Fibroblast of pulmonary artery (primary cell): ENCODE measurements at places on chromosomes 6 and 20.

GRCh38 chr6:142413111-142413510, 111.3 kb downstream of the ADGRG6 start:
- peak; percentile 52 for DNase-seq

DNA sequence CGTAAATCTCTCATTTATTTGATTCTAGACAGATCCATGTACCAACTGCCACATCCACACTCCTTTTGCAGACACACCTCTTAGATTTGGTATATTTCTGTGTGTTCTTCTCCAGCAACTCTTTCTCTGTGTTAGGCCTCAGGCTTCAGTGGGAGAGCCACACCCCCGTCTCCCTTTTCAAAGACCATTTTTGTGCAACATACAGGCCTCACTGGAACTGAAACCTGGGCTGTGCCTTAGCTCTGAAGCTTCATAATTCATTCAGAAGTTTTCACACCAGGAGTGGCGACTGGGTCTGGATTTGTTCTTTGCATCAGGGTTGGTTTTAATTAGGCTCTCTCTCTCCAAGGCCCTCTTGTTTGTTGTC, 170.2 kb downstream of the THBS2 start:
- DNase-seq, result no peak

- no peak for DNase-seq
Observed at GRCh38 chr20:55561259-55561658, 444.1 kb downstream of the CBLN4 start.

DNA sequence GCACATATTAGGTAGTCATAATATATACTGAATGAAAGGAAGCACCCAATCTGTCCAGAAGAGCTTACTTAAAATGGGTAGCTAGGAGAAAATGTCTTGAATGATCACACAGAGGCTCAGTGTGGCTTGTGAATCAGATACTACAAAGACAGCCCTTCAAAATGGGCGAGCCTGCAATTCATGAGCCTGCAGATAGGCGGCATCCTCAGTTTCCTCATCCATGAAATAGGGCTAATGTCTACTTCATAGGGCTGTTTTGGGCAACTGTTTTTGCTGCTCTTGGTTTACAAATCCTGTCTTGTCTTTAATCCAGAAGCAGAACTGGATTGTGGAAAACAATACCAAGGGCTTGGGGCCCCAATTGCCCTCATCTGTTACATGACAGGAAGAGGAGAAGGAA, 129.3 kb upstream of the KCNK16 start:
- no peak for DNase-seq

DNA sequence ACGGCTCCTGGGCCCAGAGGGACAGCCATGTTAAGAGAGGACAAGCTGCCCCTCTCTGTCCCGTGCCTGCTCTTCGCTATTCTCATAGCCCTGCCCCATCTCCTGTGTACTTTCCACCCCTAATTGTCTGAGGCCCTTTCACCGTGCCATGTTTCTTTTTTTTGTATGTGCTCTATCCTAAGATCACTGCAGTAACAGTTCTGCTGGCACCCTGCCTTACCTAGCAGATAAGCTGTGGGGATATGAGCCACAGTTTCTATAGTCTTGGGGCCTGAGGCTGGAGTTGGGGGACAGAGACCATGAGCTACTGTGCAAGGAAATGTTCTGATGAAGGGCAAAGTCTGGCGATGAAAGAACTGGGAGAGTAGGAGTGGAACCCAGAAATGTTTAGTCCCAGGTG, 269.5 kb upstream of the CITED2 start:
- DNase-seq, result no peak

DNA sequence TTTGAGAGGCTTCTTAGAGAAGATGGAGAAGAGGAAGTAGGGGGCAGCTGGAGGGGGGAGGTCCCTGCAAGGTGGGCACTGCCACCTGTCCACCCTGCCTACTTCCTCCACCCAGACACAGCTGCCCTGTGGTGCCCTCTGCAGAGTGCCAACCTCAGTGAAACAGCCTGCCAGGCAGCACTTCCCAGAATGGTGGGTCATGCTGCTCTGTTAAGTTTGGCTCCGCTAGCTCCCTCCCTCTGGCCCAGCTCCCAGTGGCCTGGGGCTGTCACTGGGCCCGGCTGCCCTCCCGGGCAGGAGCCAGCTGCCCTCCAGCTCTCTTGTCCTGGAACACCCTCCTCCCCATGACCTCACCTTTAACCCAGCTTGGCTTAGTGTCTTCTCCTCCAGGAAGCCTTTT, 5.1 kb upstream of the EPB41L1 start:
- DNase-seq, result no peak

- no peak for DNase-seq
Observed at GRCh38 chr20:41065716-41066115, 37.1 kb downstream of the TOP1 start.

DNA sequence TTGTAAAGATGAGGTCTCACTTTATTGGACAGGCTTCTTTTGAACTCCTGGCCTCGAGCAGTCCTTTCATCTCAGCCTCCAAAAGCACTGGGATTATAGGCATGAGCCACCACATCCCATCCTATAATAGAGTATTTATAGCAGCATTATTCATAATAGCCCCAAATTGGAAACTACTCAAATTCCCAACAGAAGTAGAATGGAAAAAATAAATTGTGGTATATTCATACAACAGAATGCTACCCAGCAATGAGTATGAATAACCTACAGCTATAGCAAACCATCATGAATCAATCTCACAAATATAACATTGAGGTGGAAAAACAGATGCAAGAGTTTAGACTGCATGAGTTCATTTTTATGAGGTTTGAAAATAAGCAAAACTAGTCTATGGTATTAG, 84.8 kb upstream of the BTBD3 start:
- DNase-seq, result no peak

DNA sequence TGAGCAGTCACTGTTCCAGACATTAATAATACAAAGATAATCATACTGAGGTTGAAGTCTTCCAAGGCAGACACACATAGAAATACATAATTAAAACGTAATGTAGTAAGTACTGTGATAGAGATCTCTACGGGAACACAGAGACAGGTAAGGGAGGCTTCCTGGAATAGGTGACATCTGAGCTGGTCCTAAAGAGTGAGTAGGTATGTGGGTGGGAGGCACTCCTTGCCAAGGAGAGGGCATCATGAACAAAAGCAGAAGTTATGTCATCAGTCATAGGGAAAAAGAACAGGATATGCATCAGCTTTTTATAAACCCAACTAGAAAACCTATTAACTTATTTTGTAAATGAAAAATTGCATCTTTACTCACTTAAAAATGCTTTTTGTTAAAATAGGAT, 110.0 kb downstream of the MAP7 start:
- no peak for DNase-seq

DNA sequence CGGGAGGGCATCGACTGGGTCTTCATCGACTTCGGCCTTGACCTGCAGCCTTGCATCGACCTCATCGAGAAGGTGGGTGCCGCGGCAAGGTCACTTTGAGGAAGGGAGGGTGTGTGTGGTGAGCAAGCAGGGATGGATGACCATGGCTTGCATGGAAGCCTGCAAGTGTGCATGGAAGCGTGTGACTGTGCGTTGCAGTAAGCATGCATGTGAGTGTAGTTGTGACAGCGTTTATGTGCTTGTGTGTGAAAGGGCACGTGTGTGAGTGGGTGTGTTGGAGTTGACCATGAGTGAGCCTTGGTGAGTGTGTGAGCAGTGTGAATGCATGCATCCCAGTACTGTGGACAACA, 32.5 kb downstream of the MYH7B start:
- DNase-seq, result peak; percentile 11

DNA sequence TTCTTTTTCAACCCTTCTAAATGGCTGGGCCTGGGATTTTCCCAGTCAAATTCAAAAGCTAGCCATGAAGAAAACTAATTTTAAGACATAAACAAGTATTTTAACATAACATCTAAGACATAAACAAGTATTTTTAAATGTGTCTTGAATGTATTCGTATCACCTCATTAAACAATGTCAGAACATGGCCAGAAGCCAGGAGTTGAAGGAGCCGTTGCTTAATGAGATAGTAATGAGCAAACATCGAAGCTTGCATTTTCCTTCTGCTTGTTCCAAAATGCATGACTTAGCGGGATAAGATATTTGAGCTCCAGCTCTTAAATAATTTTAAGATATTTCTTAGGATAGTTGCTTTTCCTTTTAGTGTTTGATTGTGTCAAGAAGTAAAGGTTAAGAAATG, 4.2 kb upstream of the RNF182 start:
- DNase-seq, result no peak

GRCh38 chr6:71088166-71088565, 131.3 kb upstream of the B3GAT2 start:
- DNase-seq, result no peak

- no peak for DNase-seq
Observed at GRCh38 chr6:54784011-54784410, 62.6 kb upstream of the FAM83B start.

DNA sequence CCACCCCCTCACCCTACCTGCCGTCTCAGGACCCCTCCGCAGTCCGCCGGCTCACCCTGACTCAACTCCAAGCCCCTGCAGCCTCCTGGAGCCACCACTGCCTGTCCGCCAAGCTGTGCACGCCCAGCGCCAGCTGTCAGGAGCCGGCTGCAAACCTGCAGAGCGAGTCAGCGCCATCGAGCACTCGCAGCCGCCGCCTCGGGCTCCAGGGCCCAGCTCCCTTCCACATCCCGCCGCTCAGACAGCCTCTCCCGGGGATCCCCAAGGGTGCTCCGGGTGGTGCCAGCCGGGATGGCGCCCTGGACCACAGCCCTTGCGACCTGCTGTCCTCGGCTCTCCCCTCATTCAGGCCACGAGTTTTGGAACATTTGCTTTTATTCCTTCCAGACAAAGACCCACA, 4.3 kb downstream of the TNNC2 start:
- peak; percentile 16 for DNase-seq

- DNase-seq, result no peak
Observed at GRCh38 chr6:168530653-168531071, 89.7 kb downstream of the SMOC2 start.

DNA sequence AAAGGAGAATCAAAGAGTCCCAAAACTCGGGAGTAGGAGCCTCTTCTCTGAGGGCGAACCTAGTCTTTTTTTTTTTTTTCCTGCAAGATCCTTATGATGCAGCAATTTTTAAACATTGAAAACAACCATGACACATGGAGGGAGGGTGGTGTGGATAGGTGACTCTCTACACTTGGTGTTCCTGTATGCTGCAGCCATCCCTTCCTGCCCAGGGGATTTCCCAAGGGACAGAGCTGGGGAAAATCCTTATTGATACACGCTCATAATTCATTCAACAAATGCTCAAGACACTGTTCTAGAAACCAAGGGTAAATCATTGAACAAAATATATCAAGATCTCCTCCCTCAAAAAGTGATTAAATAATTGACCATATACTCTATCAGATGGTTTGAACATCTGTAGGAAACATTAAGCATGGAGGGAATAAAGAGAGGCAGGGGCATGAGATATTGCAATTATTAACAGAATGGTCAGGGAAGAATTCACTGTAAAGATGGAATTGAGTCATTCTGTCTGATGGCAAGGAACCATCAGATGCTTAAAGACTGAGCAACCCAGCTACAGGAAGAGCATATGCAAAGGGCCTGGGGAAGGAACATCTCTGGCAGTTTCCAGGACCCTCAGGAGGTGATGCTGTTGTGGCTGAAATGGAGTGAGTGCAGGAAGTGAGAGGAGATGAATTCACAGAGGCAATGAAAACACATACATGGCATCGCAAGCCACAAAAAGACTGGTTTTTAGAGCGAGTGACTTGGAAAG, 13.4 kb upstream of the BTN3A3 start:
- no peak for DNase-seq

GRCh38 chr6:25166955-25167748, 112.0 kb upstream of the CARMIL1 start:
- DNase-seq, result no peak

- DNase-seq, result no peak
Observed at GRCh38 chr6:26273673-26274588, 91.1 kb upstream of the BTN3A2 start.

DNA sequence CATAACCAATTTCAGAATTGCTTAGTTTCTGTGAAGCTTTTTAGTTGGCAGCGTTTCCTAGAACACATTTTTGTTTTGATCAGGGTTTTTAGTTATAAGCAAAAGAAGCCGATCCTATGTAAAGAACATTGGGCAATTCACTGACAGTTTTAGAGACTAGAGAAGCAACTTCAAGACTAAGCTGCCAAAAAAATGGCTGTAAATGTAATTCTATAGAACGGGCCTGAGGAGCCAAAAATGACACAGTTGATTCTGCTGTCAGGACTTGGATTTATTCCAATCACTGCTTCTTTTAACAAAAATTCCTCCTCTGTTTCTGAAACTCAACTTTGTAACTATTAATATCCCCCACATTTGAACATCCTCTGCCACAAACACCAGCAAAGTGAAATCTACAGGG, 236.0 kb upstream of the EYS start:
- no peak for DNase-seq

DNA sequence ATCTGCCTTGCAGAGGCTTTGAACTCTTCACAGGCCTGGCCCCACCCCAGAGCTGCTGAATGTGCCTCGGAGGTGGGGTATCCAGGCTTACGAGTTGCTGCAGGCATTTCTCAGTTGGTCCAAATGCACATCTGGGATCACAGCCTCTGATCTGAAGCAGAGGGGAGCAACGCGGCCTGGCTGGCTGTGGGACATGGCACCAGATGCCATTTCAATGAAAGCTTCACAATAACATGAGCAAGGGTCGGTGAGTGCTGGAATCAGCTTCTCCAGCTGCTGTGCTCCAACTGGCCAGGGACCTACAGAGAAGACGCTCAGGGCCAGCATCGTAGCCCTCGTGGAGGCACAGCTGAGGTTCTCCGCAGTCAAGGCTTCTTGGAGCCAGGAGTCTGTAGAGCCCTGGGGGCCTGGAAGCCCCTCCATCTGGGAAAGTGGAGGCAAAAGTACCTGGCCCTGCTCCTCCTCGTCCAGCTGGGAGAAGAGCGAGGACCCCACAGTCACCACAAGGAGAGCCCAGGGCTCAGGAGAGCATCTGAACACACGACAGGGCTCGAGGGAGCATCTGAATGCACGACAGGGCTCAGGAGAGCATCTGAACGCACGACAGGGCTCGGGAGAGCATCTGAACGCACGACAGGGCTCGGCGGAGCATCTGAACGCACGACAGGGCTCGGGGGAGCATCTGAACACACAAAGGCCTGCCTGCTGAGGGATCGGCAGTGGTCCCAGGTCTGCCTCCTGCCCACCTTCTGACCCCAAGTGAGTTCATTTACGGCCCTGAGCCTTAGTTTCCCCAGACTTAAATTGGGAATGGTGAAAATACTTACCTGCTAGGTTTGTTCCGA, 165.2 kb downstream of the DLL1 start:
- no peak for DNase-seq

DNA sequence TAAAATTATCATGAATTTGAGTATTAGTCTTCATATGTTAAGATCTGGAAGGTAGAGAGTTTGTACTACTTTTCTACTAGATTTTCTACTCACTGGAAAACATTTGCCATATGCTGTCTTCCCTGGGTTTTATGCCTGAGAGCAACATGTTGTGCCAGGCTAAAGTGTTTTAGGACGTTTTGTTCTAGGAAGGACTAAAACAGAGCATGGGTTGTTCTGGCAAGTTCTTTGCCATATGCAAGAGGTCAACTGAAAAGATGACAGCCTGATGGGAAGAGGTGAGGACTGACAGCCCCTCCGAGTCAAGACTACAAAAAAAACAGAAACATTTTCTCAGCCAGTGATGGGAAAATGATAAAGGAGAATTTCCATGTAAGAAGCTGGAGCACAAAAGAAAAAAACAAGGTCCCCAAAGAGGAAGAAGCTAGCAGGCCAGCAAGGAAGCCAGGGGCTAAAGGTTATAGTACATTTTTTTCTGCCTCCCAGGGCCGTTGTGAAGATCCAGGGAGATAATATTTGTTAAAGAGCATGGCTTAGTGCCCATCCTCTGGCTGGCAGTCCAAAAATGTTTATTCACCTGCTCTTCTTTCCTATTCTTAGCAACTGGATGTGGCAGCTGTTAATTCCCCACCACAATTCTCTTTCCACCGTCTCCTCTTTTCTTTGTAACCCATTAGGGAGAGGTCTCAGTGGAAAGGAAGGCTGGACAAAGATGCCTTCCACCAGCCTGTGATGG, 7.8 kb downstream of the SCGN start:
- DNase-seq, result no peak
